HCT116 (cell line): ENCODE measurements at places on chromosomes 16 and 17.

GRCh38 chr17:9771465-9771864, 19.9 kb downstream of the DHRS7C start:
- no peak for DNase-seq

DNA sequence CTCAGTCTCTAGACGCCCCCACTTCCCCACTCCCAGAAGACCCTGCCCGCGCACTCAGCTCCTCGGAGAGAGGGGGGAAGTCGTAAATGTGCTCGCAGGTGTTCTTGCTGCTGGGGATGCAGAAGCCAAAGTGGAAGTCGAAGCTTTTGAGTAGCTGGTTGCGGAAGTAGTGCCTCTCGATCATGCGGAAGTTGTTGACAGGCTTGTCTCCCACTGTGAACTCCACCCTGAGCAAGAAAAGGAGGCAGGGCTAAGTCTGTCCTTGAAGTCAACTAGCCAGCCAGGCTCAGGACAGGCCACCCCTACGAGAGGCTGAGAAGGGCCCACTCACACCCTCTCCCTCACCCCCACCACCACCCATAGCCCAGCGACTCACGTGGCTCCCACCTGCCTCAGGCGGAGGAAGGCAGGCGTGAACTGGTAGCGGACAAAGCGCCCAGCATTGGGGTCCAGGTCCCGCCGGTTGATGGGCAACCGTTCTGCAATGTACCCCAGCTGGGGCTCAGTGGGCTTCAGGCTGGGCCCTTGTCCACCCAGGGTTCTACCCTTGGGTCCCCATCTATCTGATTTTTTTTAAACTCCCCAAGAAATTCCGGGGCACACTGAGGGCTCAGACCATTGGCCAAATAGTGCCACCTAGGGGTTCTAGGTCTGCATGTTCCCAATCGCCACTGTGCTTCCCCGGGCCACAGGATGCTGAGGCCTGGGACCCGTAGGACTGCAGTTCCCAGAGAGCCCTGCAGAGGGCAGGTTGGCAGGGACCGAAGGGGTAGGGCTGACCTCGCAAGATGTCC, 4.6 kb downstream of the UNC119 start:
- DNase-seq, result peak; percentile 68

- no peak for DNase-seq
Measured at GRCh38 chr17:56290802-56291118, 137.5 kb downstream of the ANKFN1 start.

DNA sequence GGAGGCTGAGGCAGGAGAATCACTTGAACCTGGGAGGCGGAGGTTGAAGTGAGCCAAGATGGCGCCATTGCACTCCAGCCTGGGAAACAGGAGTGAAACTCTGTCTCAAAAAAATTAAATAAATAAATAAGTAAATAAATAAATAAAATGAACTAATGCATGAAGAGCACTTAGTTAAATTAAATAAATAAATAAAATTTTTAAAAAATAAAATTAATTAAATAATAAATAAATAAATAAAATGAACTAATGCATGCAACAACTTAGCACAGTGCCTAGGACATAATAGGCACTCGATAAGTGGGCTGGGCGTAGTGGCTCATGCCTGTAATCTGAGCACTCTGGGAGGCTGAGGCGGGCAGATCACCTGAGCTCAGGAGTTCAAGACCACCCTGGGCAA, 15.6 kb upstream of the CEP20 start:
- DNase-seq, result no peak

DNA sequence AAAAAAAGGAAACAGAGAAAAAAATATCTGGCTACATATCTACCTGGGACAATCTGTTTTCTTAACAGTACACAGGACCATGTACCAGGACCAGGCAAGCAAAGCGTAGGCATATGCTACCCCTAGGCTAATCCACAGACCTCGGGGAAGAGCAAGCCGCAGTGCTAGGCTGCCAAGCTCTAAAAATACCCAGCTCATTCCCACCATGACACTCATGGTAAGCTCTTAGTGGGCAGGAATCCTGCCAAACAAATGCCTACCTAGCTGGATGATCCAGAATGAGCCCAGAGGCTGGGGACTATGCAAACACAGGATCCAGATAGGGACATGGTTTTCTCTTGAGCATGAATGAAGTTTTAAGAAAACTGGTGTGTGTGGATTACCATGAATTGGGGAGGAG, 95.6 kb downstream of the GRIN2A start:
- no peak for DNase-seq

DNA sequence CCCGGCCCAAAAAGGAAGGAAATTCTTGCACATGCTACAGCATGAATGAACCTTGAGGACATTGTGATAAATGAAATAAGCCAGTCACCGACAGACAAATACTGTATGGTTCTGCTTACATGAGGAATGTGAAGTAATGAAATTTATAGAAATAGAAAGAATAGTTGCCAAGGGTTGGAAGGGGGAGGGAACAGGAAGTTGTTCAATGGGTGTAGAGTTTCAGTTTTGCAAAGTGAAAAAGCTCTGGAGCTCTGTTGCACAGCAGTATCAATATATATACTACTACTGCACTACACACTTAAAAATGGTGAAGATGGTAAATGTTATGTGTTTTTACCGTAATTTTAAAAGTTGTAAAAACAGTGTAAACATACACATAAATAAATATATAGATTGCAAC, 43.7 kb downstream of the PKD1L3 start:
- DNase-seq, result no peak

DNA sequence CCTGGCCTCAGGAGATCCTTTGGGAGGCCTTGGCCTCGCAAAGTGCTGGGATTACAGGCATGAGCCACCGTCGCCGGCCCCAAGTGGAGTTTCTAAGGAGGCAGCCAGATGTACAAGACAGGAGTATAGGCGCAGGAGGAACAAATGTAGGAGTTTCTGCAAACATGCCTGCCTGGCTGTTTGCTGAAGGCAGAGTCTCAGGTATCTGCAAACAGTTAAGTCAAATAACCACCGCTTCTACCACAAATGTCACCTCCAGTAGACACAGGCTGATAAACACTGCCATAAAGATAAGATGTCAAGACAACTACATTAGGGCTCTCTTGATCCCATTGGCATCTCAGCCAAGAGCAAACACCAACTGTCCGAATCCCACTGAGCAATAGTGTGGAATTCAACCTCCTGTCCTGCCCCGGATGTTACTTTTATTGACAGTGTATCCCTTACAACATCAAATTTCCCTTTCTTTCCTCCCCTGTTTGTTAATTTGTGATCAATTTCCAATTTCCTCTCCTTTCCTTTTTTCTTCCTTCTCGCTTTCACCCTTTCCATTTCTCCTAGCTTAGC, 5.6 kb upstream of the COG1 start:
- no peak for DNase-seq

DNA sequence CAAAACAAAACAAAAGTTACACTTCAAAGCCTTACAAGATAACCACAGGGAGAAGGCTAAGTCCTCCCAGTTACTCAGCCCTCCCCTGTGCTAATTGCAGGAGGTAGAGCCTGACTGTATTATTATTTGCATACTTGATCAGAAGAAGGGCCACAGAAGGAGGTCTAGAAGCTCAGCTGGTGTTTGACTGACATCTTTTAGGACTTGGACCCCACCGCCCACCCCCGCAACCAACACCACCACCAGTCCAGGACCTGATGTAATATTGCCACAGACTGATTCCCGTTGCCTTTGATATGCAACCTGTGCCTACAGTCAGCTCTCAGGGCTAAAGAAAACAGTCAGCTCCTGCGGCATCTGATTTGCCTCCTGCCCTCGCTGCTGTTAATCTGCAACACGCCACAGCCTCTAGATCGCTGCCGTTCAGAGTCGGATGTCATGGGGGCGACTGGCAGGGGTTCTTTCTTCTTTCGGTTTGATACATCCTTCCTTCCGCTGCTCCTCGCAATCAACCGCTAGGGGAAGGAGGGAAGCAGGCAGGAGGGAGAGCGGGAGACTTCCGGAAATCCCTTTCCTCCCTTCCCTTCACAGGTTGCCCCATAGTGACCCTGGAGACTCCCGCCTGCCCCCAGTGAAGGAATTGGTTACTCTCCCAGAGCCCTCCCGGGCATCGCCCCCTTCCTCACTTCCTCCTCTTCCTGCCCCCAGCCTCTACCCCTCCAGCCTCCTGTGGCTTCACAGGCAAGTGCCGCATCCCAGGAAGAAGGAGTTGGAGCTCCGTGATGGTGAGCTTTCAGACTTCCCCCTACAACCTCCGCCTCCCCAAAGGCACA, 90.5 kb upstream of the SOX9 start:
- DNase-seq, result no peak

GRCh38 chr17:59234631-59235030, 14.3 kb downstream of the GDPD1 start:
- no peak for DNase-seq

DNA sequence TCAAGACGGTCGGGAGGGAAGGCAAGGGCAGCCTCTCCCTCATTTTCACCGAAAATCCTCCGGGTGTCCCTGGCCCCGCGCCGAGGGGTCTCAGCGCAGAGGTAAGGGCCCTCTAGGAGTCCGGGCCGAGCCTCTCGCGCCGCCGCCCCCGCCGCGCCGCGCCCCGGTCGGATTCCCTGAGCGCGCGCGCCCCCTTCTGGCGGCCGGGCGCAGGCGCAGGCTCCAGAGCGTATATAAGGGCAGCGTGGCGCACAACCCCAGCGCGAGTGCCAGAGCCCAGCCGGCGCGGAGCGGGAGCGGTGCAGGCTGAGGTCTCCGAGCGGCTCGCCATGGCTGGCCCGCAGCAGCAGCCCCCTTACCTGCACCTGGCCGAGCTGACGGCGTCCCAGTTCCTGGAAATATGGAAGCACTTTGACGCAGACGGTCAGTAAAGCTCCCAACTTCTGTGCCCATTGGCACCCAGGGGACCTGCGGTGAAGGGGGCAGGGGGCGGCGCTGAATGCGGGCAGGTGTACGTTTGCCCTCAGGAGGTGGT, at the start of gene CALB2:
Gene CALB2, plus strand, starts transcription at position 260 of the 535 bp plus-strand sequence. Its CDS starts 70 bp downstream, at position 330.
- DNase-seq, result no peak

DNA sequence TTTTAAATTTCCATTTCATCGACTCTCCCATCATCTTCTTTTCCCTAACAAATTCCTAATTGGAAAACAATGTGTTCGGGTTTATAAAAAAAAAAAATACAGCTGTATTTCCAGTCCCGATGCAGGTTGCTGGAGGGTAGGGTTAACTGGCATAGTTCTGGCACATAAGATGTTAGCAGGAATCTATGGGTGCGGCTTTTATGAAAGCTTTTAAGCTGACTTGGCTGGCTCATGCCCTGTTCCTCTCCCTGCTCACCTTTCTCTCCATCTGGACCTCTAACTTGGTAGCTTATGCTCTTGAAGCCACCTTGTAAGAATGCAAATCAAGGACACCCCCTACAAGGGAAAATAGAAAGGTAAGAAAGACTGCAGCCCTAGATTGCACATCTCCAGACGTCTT, 33.2 kb upstream of the KCNJ2 start:
- DNase-seq, result no peak

DNA sequence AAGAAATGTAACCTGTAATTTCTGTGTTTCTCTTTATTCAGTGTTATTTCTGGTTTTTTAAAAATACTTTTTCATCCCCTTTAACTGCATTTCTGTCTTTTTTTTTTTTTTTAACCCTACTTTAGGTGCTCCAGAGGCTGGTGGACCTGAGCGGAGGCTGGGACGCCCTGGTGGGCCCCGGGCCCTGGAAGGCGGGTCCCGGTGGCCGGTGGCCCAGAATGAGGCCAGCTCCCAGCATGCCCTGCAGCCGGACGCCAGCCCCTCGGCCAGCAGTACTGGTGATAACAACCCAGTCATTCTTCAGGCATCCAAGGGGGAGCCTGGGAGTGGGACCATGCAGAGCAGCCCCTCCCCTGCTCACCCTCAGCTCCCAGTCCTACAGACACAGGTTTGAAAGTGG, 1.5 kb downstream of the SRCAP start:
- no peak for DNase-seq

DNA sequence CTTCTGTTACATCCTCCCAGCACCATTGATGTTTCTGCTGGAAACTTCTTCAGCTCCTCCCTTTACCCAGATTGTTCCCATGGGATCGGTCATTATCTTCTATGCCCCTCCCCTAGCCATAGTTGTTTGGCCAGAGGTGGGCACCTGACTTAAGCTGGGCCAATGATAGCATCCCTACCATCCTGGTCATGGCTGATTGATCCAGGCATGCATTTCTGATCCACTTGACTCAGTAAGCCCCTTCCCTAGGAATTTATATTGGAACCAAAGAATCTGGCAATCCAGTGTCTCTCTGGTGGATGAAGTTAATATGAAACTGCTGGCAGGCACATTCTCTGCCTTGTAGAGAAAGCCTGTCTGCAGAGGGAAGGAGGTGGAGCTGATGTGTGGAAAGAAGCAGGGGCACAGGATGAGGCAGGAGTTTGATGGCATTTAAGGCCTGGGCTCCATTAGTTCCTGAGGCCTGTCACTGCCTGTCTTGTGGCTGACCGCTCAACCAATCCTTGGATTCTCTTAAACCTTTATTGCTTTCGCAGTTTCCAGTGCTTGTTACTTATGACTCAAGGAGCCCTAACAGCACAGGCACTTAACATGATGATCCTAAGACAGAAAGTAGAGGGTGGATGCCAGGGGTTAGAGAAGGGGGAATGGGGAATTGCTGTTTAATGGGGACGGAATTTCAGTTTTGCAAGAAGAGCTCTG, 152.4 kb downstream of the ABCC12 start:
- DNase-seq, result no peak

DNA sequence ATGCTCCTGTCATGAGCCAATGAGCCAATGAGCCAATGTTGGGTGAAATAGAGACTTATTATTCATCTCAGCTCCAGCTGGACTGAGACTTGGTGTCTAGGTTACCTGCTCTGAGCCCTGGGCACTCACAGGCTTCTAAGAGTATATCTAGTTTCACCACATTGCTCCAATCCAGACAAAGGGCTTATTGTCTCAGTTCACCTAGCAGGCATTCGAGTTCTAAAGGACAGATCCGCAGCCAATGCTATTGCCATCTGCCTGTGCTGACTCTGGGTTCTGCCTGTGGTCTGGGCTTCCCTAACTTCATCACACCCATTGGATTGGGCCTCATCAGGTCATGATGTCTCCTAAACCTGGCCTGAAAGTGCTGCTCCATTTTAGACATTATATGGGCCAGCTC, 66.1 kb upstream of the HS3ST4 start:
- no peak for DNase-seq

DNA sequence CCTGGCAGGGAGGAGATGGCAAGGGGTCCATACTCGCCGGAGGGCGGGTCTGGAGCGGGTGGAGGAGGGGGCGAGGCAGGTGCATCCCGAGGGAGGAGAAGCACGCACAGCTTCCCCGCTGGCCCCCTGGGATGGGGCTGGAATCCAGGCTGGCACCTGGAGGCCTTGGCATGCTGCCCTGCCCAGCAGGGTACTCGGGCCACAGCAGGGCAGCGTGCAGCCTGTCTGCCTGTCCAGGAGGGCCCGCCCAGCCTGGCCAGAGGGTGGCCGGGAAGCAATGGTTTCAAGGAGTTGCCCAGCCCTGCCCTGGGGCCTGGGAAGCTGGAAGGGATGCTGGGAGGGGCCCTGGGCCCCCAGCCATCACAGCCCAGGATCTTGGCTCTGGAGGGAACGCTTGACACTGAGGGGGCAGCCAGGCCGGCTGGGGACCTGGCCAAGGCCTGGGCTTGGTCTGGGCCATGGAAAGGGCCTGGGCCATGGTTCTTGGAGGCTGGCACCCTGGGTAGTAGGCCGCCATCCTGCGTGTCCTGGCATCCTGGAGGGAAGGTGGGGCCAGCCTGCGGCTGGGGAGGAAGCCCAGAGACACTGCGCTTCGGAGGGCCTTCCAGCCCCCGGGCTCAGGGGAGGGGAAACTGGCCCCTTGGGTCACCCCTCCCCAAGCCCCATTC, 1.1 kb downstream of the GLIS2 start:
- no peak for DNase-seq

- DNase-seq, result no peak
Measured at GRCh38 chr16:85662482-85662812, 26.3 kb downstream of the GINS2 start.
